ENCODE measurements at places on chromosomes 5 and 9.

GRCh38 chr9:107712390-107712789, 222.8 kb upstream of the KLF4 start:
- no peak for DNase-seq

- peak; percentile 62 for DNase-seq
Measured at GRCh38 chr9:86940774-86941173, 6.5 kb downstream of the GAS1 start.

DNA sequence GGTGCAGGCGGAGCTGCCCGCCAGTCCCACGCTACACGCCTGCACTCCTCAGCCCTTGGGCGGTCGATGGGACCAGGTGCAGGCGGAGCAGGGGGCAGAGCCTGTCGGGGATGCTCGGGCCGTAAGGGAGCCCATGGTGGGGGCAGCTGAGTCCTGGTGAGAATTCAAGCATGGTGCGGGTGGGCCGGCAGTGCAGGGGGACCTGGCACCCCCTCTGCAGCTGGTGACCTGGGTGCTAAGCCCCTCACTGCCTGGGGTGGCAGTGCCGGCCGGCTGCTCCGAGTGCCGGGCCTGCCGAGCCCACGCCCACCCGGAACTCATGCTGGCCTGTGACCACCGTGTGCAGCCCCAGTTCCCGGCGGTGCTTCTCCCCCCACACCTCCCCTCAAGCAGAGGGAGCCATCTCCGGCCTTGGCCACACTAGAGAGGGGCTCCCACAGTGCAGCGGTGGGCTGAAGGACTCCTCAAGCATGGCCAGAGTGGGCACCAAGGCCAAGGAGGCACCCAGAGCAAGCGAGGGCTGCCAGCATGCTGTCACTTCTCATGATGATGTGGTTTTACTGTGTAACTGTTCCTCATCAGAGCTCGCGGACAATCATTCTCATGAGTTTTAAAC, 228.9 kb upstream of the CDH9 start:
- DNase-seq = no peak

GRCh38 chr9:123684393-123685149, 245.4 kb downstream of the DENND1A start:
- no peak for DNase-seq

GRCh38 chr5:172274951-172275753, 8.4 kb downstream of the UBTD2 start:
- DNase-seq = no peak

DNA sequence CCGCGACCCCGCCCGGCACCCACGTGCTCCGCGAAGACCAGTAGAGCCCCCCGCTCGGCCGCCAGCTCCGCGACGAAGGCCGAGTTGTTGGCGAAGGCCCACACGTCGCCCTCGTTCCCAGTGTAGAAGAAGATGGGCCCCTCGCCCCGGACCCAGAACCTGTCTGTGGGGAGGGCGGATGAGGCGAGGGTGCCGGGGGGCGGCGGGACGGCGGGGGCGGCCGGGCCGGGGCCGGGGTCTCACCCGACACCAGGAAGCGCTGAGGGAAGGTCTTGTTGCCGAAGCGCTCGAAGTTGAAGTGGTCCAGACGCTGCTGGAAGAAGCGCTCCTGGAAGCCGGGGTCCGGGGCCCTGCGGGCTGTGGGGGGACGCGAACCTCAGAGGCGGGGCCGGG, 317 bp downstream of the DPP7 start:
- no peak for DNase-seq

DNA sequence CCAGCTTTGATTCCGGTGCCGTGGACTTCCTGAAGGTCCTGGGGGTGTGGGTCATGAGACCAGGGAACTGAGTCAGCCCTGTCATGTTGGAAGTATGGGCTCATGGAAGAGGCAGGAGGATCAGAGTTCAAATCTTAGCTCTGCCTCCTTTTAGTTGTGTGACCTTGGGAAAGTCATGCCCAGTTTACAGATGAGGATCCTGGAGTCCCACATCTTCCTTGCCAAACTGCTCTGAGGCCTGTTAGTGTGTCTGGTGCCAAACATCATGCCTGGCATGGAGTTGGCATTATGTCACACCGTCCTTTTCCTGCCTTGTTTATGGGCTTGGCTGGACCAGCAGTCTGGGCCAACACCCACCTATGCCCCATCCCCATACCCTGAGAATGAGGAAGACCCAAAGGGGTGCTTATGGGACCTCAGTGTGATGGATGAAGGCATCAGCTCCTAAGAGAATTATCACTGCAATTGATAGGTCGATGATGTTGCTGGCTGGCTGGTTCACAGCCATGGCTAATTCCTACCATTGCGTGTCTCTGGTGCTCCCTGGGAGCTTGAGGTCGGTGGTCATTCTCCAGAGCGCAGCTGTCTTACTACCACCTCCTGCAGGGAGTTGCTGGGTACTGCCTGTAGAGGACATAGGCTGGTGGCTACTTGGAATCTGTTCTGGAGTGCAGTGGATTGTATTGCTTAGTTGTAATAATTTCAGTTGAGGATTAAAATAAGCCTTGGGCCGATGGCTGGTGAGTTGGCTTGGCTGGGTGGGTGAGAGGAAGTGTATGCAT, 140.5 kb upstream of the PITX1 start:
- DNase-seq = no peak

- no peak for DNase-seq
Measured at GRCh38 chr5:73853091-73853490, 227.1 kb downstream of the ARHGEF28 start.

DNA sequence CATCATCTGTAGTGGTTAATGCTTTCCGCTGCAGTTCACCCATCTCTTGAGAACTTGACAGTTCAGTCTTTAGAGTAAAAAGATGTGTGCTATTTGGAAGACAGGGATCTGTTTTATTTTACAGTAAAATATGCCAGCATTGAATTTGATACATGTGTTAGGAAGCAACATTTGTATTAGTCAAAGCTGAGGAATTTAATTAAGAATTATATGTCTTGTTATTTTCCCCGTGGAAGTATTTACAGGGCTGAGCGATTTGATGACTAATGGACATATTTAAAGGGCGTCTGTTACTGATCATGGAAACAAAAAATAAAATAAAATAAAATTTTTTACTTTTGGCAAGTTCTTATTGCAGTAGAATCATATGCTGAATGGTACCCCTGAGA, 101.3 kb downstream of the PAM start:
- DNase-seq = no peak

GRCh38 chr5:8912106-8912505, 633.8 kb downstream of the SEMA5A start:
- DNase-seq = no peak

DNA sequence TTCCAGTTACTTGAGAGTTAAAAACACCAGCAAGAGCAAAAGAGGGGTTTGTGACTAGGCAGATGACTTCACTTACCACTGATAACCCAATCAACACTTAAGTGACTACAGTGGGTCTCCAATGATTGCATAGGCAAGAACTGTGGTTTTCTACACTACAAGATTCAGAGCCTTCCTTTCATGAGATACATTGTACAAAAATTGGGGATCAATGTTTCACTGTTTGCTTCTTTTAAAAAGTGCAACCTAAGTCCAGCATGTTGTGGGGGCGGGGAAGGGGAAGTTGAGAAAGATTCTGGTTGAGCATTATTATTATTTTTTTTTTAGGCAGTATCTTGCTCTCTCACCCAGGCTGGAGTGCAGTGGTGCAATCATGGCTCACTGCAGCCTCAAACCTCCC, 3.6 kb downstream of the IQGAP2 start:
- DNase-seq = no peak

DNA sequence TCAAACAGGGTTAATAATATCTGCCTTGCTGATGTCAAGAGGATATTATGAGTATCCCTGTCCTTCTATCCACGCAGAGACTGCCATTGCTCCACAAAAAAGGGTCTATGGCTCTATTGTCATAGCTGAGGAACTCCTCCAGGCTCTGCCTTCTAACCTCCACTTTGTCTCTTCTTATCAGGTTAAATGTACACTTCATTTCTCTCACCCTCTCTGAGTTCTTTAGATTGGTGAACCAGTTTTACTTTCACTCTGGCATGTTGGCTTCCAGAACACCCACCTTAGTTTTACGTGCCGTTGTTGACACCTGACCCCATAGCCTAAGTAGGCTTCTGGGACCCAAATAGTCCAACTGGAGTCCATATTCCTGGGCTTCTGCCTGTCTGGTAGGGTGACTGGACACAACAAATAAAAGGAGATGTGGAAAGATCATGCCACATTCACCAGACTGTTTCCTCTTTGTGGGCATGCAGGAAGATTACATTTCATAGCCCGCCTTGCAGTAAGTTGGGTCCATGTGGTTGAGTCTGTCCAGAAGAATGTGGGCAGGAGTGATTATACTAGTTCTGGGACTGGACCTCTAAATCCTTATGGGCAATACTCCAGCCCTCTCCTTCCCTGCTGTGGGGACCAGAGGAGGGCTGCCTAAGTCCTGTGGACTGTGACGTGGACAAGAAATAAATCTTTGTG, 350.4 kb upstream of the CLINT1 start:
- no peak for DNase-seq

- no peak for DNase-seq
Measured at GRCh38 chr9:129868872-129869486, 33.7 kb downstream of the USP20 start.

- no peak for DNase-seq
Measured at GRCh38 chr9:2655411-2655901, 33.9 kb downstream of the VLDLR start.

- peak; percentile 55 for DNase-seq
Measured at GRCh38 chr9:76302947-76303550, 91.2 kb downstream of the RFK start.

GRCh38 chr5:43514816-43515677, at the start of gene C5orf34:
TSS of gene C5orf34 (minus strand) at chr5:43515148. CDS start at chr5:43509339, 5,809 bp downstream.
- peak; percentile 91 for DNase-seq

DNA sequence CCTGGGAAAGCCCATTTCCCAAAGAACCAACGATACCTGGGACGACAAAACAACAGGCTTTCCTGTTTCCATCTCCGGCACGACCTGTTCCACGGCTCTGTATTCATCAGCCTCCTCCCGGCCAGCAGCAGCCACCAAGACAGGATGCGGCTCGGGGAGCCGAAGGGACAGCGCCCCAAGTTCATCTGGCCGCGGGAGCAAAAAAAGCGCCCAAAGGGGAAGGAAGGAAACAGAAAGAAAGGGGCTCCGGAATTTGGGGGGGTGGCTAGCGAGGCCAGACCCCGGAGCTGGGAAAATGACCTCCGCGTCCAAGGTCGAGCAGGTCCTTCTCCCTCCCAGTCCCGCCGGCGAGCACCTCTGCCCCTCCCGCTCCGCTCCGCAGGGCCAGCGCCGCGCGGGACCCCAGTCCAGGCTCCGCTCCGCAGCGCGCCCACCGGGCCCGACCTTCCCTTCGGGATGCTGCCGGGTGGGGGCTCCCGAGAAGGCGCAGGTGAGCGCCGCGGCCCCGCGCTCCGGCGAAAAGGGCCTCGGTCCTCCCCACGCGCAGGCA, 608 bp downstream of the ELOVL7 start:
- DNase-seq = no peak

DNA sequence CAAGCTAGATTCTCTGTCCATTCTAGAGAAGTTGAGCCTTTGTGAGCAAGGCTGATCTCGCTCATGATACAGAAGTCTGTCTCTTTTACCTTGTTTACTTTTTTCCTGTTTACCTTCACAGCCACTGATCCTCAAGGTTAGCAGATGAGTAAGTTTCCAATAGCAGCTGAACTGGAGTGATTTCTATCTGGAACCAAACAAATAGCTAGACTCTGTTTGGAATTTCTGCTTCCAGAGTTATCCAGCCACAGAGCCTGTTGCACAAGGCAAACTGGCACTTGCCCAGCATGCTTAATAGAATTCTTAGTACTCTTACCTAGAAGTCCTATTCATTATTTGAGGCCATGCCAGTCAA, 12.8 kb upstream of the PANK3 start:
- no peak for DNase-seq

DNA sequence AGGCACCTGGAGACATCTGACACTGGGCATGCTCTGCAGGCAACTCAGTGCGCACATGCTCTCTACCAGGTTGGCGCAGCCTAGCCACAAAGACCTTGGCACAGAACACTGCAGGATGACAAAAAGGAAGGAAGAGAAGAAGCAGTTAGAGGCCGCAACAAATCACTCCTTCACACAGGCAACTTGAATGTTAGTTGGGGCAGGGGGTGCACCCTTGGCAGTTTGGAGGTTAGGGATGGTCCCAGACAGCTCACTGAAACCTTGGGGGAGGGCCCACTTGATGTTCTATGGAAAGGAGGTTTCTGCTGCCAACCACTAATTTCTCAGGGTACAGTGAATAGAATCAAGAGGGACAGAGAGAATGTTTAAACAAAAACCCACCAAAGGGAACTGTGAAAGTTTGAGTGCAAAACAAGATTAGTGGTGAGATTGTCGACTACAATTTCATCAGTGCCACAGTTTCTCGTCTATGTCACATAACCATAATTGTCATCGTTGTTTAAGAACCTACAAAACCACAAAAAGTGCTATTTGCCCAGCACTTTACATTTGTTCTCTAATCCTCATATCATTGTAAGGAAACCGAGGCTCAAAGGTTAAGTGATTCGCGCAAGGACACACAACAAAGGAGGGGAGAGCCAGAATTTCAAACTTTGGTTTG, 48.7 kb downstream of the FBXW11 start:
- DNase-seq = peak; percentile 45

DNA sequence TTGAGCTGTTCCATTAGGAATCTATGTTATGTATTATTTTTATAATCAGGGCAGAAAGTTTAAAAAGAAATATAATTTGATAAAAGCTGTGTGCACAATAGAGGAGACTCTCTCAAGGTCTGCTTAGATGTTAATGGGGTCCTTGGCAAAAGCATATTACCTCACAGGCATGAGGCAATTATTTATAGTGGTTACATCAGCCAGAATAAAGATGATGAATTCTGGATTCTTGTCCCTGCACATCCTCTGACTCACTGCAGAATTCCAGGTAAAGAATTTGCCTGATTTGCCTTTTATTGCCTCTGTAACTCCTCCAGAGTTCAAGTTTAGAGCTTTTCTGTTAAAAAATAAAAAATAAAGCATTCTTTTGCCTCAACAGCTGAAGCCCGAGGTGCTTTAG, 253.6 kb downstream of the MAST4 start:
- no peak for DNase-seq

GRCh38 chr9:130898552-130898852, 1.9 kb upstream of the QRFP start:
- DNase-seq = no peak

DNA sequence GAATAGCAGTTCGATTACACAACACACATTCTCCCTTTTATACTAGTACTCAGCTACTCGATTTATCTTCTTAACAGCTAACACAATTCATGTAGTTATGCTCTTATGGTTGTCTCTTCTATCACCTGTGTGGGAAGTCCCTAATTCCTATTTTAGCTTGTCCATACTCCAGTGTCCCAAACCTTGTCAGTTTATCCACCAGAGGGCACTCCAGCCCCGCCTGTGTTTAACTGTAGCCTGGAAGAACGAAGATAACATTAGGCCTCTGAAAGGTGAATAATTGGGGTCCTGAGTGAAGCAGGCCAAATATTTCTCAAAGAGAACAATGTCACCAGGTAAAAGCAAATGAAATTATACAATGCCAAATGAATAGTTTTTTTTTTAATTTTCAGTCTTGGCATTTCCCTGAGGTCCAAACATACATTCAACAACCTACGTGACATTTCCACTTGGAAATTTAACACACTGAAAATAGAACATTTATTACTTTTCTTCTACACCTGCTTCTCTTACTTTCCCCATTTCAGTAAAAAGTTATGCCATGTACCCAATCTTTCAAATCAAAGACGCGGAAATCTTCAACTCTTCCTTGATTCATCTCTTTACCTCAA, 560.7 kb downstream of the HTR1A start:
- DNase-seq = peak; percentile 5

Data from NCI-H2029 treated with DMSO at 0.1 percent for 48 hours (cell line).